Heart left ventricle (tissue), 16 donors: ENCODE measurements at places on chromosomes 16 and 17. TPM values are rescaled to one million over a fixed set of nuclear protein-coding genes. Genes with fewer than 3 reads are reported as not detected.

ATP2A1 gene
- total RNA-seq: not detected

WNT3 gene
- 0.52 TPM for total RNA-seq

ZMYND15 gene
- total RNA-seq: 1.8 TPM

SGSH gene
- total RNA-seq: 10.7 TPM

TEKT1 gene
- total RNA-seq: not detected

SSTR5 gene
- 6.6 TPM for total RNA-seq

GRIN2A gene
- total RNA-seq: 2.8 TPM

CMTM1 gene
- total RNA-seq: 0.56 TPM

RAB37 gene
- total RNA-seq: 1.8 TPM

DPEP1 gene
- not detected for total RNA-seq

LRRC46 gene
- 0.44 TPM for total RNA-seq

ABCC11 gene
- total RNA-seq: 0.20 TPM

CDRT15 gene
- total RNA-seq: not detected

NEK8 gene
- total RNA-seq: 1.2 TPM

SLC16A6 gene
- total RNA-seq: 0.25 TPM

CETP gene
- total RNA-seq: 3.1 TPM

CES1 gene
- 20.6 TPM for total RNA-seq

USP36 gene
- 14.0 TPM for total RNA-seq

OR4D1 gene
- not detected for total RNA-seq
